ENCODE measurements at places on chromosomes 4 and X. TPM values are rescaled to one million over a fixed set of nuclear protein-coding genes. Genes with fewer than 3 reads are reported as not detected.

Gene POLN
- total RNA-seq, result 4.2 TPM

Gene SETD7
- 47.2 TPM for total RNA-seq

Gene GSX2
- total RNA-seq, result not detected

Gene GPR78
- 1.2 TPM for total RNA-seq

Gene PPEF2
- 0.10 TPM for total RNA-seq

Gene MAGEA9B
- not detected for total RNA-seq

Gene NLGN3
- total RNA-seq, result 1.4 TPM

Gene GUCY1B1
- total RNA-seq, result 12.6 TPM

Gene MAGEC3
- total RNA-seq, result not detected
